ENCODE measurements at places on chromosomes 1 and 21. TPM values are rescaled to one million over a fixed set of nuclear protein-coding genes. Genes with fewer than 3 reads are reported as not detected.

DNA sequence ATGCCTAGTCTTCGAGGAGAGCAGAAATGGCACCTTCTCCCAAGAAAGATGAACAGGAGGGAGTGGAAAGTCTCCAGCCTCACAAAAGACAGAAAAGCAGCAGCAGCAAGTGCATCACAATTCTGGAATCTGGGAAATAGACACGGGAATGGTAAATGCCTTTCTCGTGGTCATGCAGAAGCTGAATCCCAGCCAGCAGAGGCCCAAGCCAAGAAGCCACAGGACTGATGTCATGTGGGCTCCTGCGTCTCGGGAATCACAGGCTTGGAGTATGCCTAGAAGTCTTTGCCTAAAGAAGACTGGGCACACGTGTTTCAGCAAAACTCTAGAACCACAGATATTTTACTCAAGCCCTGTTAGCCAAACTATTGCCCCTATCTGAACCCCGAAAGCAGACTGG is 260.3 kb upstream of the PLD5 start:
- no peak for DNase-seq

- peak; percentile 35 for DNase-seq
These were observed 22.1 kb downstream of the SERBP1 start for GRCh38 chr1:67408148-67408547.

GRCh38 chr1:7070389-7071029 is 285.3 kb downstream of the CAMTA1 start:
- peak; percentile 72 for DNase-seq

C8B gene
- not detected for total RNA-seq

DNA sequence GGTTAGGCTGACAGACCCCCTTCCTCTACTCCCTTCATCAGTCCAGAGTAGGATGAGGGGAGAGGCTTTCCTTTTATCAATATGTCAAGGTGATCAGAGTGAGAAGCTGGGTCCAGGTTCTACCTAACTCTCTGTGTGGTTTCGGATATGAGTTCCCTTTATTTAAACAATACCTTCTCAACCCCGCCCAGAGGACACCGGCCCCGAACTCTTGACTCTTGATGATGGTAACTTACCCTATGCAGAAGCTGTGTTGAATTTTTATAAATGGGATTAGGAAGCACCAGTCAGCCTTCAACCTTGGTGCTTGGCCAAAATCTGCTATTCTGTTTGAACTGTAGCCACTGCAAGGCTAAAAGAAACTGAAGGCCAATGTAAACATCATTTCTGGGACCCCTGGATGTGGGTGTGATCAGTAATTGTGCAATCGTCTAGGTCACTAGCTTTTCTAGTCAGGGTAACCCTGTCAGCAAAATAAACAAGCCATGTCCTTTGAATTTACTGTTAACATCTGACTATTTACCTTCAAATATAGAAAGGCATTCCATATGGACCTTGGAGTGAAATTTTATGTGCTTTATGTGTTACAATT is 398.3 kb downstream of the SEC16B start:
- DNase-seq, result no peak

ACTN2 gene
- total RNA-seq, result under 0.01 TPM
